T-helper 22 cell (primary cell): ENCODE measurements at places on chromosomes 4 and X.

DNA sequence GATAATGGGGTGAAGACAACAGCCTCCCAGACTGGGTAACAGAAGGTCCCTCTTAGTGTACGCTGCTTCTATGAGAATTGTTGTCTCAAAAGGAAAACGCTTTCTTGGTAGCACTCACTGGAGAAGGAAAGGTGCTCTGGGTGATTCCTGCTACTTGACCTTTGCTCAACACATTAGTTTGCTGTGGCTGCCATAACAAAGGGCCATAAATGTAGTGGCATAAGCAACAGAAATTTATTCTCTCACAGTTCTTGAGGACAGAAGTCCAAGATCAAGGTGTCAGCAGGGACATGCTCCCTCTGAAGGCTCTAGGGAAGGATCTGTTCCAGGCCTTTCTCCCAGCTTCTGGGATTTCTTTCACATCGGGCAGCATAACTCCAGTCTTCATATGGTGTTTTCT lies 19.0 kb downstream of the HCCS start:
- DNase-seq, result no peak

DNA sequence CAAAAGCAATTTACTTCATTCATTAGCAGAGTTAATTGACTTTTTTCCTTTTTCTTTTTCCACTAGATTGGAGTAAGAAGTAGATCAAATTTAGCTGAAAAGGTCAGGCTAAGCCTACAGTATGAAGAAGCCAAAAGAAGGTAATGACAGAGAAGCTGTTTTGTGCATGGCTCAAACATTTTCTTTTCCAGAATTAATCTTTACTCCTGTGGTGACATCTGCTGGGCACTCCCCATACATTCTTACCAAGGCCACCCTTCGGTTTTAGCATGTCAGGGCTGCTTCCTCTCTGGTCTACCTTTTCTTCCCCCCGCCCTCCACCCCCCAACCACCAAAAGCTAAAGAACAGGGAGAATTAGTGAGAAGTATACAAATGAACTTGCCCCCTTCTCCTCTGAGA lies 70.2 kb downstream of the CLDN22 start:
- no peak for DNase-seq

GRCh38 chrX:116009861-116010710 lies 160.5 kb upstream of the AGTR2 start:
- no peak for DNase-seq

- DNase-seq, result no peak
These were observed 229.1 kb upstream of the FSTL5 start for GRCh38 chr4:162392946-162393345.

DNA sequence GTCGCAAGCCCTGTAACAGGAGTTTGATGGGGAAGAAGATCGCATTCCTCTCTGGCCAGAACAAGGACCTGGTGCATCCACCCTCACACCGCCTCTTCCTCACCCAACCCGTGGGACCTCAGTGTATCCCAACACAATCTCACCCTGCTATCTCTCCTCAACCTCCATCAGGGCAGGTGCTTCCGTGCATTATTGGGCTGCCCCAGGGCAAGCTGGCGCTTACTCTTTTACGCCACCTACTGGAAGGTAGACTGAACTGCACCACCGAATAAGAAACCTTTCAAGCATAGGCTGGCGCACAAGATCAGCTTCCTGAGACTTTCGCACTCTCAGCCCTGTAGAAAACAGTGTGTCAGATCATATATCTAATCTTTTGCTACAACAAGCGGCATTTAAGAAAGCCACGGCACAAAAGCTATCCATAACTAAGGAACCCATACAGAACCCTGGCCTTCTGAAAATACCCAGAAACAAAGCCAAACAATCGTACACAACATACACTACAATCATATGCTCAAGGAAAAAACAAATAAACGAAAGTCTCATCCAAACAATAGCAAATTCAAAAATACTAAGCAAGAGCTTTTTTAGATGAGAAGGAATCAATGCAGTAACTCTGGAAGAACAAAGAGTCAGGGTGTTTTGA lies 209.3 kb downstream of the UGT8 start:
- DNase-seq, result no peak

DNA sequence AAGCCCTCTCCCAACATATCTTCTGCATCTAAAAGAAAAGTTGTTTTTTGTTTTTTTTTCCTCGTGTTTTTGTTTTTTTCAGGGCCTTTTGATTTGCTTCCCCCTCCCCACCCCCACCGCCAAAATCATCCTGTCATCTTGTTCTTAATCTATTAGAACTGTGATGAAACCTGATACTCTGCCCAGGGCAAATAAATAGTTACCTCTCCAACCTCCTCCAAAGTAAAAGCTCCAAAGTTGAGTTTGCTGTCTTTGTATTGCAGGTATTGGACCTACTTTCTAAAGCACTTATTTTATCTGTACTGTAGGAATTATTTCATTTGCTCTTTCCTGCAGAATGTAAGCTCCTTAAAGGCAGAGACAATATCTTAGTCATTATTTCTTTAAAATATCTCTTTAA lies 172.9 kb downstream of the SOWAHB start:
- DNase-seq, result no peak

DNA sequence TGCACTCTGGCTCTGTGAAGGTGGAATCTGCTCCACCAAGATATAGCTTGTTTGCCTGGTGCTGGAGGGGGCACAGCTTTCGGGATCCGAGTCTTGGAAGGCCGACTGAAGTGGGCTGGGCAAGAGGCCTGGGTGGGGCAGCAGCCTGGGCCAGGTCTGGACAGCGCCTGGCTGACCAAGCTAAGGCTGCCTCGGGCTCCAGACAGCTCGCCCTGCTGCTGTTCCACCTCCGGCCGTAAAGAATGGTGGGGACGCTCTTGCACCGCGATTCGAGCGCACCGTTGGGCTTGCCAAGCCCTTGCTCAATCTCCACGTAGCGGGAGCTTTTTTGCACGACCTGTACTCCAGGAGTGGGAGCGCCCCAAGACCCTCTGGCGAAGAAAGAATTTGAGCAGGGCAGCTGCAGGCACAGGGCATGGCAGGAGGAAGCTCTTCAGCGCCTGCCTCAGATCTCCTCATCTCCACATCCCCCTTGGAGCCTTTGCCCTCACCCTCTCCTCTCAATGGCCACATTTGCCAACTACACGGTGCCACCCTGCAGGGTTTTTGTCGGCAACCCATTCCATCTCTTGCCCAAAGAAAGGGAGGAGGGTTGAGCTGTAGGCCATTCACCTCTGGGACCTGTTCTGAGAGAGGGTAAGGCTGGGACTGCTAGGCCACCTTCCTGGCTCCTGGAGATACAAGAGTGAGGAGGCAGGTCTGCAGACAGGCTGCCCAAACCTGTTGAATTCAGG lies 18.9 kb downstream of the CNGA2 start:
- no peak for DNase-seq

DNA sequence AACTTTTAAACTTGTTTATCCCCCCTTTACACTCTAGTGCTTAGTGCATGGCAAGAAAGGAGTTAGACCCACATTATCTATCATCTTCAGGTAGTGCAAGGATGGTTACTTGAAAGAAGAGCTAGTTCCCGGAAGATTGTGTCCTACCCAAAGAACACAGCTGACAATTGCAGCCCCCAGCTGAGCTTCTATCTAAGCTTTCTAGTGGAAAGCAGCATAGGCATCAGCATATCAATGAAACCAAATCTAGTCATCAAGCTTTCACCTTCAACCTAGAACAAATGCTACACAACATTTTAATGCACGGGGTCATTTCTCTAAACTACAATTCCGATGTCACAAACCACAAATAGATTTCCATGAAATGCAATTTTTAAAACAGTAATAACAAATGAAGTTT lies 88.9 kb upstream of the TFDP3 start:
- no peak for DNase-seq
